ENCODE measurements at places on chromosomes 6 and 20.

DNA sequence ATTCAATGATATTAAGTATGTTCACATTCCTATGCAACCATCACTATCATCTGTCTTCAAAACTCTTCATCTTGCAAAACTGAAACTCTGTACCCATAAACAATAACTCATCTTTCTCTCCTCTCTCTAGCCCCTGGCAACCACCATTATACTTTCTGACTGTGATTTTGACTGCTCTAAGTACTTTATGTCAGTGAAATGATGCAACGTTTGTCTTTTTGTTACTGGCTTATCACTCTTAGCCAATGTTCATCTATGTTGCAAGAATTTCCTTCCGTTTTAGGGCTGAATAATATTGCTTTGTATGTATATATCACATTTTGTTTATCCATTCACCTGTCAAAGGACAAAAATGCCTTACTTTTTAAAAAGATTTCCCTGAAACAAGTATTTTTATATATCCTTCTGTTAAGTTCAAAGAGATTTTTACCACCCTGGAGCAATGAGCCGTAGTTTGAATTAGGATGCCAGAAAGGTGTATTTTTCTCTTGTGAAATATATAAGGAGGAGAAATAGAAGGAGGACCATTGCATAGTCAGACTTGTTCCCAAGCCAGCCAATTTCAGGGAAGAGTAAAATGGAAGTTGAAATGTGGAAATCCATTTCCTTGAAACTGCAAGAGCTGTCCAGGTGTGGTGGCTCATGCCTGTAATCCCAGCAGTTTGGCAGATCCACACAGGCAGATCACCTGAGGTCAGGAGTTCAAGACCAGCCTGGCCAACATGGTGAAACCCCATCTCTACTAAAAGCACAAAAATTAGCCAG lies 4.0 kb upstream of the CGAS start:
- peak; percentile 88 for DNase-seq

DNA sequence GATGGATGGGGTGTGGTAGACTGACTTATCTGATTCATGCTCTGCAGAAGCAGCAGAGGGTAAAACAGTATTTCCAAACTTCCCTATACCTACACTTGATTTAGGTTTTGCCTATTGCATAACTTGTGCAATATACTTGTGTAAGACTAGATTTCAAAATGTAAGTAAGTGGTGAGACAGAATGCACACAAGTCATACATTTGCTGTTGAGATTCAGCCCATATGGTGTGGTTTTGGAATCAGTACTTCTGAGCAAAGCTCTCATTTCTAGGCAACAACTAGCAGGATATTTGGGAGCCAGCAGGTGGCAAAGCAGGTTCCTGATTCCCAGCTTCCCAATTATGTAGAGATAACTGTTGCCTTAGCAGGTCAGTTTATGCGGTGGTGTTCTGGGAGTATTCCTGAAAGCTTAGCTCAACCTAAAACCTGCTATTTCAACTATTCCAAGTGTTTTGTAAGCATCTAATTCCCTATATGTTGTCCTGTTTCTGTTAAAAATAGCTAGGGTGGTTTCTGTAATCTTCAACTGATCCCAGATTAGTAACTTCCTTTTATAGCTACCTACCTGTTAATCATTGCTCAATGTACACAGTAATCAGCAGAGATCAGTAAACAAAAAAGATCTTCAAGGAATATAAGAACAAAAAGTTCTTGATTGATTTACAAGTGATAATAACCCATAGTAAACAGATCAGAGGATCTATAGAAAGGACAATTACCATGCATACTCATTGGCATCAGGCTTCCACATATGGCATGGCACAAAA lies 8.5 kb upstream of the FABP7 start:
- DNase-seq = peak; percentile 81

DNA sequence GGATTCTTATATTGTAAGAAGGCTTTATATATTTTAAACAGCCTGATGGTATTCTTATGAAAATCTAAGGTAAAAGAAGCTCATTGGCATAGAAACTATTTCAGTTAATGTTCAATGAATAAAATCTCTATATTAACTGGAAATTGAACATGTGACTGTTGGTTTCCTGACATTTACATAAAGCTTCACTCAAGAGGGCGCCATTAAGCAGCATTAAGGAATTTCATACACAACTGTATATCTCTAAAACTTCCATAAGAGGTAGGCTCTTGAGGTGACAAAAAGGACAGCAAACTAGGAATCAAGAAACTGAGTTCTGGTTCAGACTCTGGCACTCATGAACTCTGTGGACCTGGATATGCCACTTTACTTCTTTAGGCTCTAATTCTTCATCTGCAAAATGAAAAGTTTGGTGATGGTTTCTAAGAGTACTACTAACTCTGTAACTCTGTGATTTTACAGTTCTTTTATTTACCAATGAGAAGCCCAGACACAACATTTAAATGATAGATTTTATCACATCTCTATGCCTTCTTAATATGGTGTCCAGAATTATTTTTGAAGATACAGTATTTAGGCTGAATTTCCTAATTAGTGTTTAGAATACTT lies 147.5 kb downstream of the FLRT3 start:
- DNase-seq = peak; percentile 0

- no peak for DNase-seq
Measured at GRCh38 chr6:166433096-166433495, 50.4 kb upstream of the MPC1 start.

- no peak for DNase-seq
Measured at GRCh38 chr6:127365874-127366273, 22.5 kb upstream of the ECHDC1 start.

DNA sequence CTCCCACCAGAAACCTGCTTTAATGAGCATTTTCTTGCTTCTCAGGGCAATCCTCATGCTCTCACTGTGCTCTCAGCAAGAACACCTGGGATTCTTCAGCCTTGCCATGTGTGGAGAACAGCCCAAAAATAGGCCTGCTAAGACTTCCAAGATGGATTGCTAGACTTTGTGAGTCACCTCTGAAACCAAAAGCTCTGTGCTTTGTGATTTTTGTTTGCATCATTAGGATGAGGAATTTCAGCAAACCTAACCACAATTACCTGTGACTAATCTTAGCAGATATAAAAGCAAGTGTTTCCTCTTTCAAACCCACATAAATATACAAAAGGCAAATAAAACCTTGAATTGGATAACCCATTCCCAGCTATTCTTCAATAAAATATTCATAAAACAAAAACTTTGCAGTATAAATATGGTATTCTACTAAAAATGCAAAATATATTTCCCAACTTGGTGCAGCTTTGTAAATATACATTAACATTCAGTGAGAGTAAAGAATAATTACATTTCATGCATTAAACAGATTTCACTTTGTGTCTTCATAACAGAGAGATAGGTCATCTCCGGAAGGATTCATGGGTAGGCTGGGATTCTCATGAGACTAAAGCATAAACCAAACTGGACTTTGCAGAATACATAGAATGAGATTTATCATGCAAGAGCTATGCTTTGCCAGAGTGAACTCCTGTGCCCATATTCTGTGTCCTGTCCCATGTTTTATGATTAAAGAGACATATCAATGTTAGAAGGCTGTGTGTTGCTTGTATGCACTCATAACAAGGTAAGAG lies 33.5 kb downstream of the TPBG start:
- DNase-seq = peak; percentile 17

DNA sequence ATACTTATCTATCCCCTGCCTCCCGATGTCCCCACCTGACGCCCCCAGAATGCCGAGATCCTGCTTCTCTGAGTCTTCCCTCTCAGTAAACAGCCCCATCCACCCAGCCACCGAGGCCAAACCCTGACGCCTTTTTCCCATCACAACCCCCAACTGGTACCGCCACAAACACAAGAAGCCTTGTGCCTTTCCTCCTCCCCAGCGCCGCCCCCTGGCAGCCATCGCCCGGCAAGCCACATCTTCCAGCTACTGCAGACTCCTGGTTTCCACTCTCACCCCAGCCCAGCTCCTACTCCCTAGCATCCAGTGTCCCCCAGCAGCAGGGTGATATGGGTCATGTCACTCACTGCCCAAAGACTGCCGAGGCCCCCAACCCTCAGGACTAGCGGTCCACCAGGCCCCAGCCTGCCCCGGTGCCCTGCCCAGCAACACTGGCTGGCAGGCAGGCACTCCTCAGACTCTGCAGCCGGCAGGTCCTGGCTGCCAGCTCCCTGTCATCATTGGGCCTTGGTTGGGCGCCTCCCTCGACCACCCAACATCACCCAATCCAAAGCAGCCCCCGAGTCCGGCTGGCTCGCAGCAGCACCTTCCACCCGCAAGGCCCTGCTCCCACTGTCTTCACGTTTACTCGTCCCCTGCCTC lies 11.2 kb downstream of the TCFL5 start:
- DNase-seq = no peak

DNA sequence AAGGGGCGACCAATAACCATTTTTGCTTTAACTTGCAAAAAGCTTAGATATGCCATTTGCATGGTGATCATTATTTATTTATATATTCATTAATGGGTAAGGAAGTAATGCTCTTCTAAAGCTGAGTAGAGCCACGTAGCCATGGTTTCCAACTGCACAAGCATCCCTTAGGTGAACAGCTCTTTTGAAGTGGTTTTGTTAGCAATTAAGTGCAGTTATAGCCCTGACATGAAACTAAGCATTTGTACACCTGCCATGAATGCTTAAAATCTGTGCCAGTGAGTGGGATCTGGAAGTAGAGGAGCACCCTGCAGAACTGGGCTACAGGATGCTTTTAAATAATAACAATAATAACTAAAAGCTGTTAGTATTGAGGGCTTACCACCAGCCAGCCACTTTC lies 19.1 kb downstream of the TRAF3IP2 start:
- DNase-seq = no peak

- DNase-seq = peak; percentile 69
Measured at GRCh38 chr6:47631269-47631772, 67.1 kb upstream of the ADGRF4 start.
